Stimulated activated CD4-positive, alpha-beta T cell treated with anti-CD3 and anti-CD28 coated beads, Interleukin-2, amount 100 ng/mL, for 4 hours (primary cell): ENCODE measurements at places on chromosomes 13 and 19.

DNA sequence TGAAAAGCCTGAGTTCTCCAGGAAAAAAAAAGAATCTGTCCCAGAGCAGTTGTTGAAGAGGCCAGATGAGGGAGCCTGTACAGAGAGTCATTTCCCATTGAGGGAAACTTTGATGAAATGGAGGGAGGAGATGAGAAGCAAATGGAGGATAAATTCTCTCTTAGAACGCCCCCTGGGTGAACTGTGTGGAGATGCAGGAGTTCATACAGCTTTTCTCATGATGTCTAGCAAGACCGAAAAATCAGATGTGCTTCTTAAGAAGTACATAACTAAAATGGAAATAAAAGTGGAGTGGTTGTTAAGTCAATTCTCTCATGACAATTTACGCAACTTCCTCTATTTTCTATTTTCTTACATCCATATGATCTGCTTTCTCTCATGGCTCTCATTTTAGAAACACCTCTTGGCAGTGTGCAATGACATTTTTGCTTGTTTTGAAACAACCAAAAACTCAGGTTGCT lies 1263.1 kb downstream of the PCDH9 start:
- no peak for DNase-seq

DNA sequence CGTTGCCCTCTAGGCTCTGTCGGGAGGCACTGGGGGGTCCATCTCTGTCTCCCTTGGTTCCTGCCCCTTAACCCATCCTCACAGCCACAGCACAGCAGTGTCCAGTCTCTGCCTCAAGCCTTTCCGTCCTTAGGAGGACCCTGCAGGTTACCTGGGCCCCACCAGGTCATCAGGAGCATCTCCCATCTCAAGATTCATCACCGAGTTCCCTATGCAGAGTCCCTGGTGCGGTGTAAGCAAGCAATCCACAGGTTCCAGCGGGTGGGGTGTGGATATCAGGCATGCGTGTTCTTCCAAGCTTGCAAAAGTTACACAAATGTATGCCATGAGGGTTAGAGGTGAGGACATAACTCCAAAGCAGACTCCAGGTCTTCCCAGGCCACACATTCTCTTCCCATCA lies 20.9 kb upstream of the GAS6 start:
- no peak for DNase-seq

- DNase-seq, result no peak
Observed at GRCh38 chr19:15780610-15781418, 6.6 kb upstream of the OR10H5 start.

DNA sequence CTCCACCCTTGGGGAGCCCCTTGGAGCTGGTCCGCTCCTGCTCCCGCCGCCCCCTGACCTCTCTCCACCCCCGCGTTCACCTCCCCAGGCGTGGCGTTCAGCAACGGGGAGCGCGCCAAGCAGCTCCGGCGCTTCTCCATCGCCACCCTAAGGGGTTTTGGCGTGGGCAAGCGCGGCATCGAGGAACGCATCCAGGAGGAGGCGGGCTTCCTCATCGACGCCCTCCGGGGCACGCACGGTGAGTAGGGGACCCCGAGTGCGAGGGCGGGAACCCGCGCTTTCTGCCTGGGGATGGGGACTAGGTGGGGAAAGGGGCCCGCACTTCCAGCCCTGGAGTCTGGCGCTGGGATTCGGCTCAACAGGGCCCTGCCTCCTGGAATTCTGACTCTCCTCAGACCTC lies 1.7 kb downstream of the CYP2A13 start:
- no peak for DNase-seq
